ENCODE measurements at places on chromosomes 12 and 14. TPM values are rescaled to one million over a fixed set of nuclear protein-coding genes. Genes with fewer than 3 reads are reported as not detected.

DNA sequence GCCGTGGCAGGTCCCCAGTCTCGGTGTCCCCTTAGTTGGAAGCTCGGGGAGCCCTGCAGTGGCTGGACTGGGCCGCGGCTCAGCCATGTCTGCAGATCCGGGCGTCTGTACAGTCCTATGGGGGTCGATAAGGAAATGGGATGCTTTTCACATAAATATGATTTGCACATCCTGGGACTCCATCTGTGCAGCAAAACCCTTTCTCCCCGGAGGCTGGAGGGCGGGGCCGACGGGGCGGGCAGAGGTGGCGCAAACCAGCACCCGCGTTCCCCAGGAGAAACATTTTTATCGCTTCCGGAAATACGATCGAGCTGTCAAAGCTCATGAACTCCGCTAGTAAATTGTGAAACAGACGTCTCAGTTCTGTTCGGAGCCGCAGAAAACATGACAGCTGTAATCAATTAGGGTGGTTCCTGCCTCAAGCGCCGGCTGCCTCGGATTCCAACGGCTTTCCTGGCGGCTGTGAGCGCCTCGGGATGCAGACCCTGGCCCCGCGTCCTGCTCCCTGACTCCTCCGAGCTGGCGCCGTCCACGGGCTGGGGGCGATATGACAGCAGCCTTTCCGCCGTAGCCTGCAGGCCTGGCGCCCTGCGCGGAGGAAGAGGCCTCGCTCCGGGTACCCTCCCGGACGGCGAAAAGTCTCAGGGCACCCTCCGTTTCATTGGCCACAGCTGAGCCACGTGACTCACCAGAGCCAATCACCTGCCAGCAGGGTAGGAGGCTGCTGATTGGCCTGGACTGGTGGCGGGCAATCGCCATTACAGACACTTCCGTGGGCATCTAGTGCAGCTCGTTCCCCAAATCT lies 23.0 kb downstream of the DIO3 start:
- no peak for DNase-seq

Gene CCDC175
- total RNA-seq: not detected

Gene PLEKHD1
- total RNA-seq: not detected

DNA sequence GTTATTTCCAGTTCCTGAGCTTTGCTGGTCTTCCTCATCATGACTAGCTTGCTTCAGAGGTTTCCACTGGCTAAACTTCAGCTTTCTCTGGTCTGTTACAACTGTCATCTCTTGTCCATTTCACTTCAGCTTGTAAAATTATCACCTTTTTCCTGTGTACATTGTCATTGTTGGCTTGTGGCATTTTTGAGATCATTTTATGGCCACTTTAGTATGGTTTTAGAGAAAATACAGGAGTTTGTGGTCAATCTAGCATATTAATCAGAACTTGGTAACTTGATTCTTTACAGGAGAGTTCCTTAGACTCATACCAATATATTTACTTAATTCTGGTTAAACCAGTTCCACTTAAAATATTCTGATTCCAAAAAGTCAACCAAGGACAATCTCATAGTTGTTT lies 235.9 kb upstream of the KITLG start:
- no peak for DNase-seq

Gene GPR162
- total RNA-seq: 59.0 TPM

- DNase-seq: no peak
Observed at GRCh38 chr12:38898001-38898684, 7.2 kb downstream of the CPNE8 start.
